ENCODE measurements at places on chromosomes 3 and 15. TPM values are rescaled to one million over a fixed set of nuclear protein-coding genes. Genes with fewer than 3 reads are reported as not detected.

DNA sequence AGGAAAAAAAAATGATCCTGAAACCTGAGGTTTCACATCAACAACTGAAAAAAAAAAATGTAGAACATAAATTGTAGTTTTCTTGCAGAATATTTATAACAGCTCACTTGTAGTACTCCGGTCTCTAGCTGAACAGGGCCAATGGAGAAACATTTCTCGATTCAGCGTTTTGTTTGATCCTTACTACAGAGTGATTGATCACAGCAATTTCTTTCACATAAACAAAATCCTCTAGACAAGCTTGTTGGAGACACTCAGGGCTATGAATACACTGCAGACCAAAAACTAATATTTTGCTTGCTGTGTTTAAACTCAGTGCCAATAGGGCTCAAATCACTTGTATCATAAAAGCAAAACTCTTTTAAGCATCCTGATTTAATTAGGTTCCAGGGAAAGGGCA lies 127.0 kb upstream of the CNTN6 start:
- DNase-seq: no peak

GRCh38 chr15:83842281-83842680 lies 188.4 kb downstream of the ADAMTSL3 start:
- DNase-seq: no peak

The ONECUT1 gene
- total RNA-seq: 0.10 TPM

GRCh38 chr3:146431240-146431639 lies 38.1 kb downstream of the PLSCR2 start:
- no peak for DNase-seq

The KCNMB3 gene
- 0.02 TPM for total RNA-seq

- DNase-seq: no peak
These were observed 20.5 kb downstream of the TIGIT start for GRCh38 chr3:114314282-114314681.

Measured in H4 (cell line).